Stimulated activated CD4-positive, alpha-beta T cell treated with anti-CD3 and anti-CD28 coated beads, Interleukin-1b, Interleukin-23, amount 100 ng/mL, for 1 hour (primary cell): ENCODE measurements at places on chromosomes 11 and 22.

DNA sequence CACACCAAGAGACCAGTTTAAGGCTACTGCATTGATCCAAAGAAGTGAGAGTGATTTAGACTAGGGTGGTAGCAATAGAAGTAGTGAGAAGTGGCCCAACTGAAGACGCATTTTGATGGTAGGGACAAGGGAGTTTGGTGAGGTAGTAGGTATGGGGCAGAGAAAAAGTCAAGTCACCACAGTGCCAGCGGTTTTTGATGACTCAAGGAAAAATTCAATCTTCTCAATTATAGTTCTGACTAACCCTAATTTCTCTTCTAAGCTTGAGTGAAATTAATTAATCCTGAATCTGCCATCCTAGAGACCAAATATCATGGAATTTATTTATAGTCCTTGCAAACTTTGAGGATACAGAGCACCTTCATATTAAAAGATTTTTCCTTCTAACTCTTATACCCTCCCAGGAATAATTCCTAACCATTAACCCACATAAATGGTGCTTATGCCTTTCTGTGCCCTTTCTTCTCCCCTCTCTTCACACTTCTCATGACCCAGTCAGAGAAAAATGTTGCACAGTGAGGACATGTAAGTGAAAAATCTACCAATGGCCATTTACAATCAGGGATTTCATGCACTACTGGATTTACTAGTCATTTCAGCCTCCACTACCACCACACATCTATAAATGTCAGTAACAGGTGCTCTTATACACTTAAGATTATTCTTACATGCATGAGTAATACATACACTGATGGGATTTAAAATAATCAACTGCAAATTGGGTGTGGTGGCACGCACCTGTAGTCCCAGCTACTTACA lies 45.9 kb upstream of the ARHGAP32 start:
- no peak for DNase-seq

GRCh38 chr11:45935349-45936064 lies 13.1 kb downstream of the LARGE2 start:
- no peak for DNase-seq

- no peak for DNase-seq
Observed at GRCh38 chr22:31133911-31134310, 6.4 kb downstream of the PLA2G3 start.

DNA sequence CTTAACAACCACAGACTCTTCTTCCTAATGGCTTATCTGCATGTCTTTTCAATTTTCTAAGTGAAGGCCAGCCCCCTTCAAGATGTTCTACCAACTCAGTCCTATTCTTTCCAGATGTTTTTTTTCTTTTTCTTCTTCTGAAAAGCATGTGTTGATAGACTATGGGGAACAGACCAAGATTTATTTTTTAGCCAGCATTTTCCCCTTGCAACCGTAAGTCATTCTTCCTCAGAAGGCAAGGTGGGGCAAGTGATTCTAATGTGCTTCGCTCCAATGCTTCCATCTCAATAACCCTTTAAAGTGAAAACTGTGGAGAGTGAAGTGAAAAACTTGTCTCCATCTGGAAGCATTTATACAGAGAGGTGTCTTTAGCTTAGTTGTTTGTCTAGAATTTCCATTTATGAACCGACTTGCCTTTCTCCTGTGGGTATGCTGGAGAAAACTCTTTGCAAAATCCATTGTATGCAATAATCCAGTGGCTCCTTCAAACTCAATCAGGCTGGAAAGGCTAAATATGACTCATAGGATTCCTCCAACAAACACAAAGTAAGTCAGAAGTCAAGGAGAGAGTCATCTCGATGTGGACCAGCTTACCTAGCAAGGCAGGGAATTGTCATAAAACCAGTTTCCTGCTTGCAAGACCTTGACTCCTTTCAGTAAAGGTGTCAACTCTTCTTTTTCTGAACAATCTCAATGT lies 83.7 kb downstream of the MAML2 start:
- no peak for DNase-seq

DNA sequence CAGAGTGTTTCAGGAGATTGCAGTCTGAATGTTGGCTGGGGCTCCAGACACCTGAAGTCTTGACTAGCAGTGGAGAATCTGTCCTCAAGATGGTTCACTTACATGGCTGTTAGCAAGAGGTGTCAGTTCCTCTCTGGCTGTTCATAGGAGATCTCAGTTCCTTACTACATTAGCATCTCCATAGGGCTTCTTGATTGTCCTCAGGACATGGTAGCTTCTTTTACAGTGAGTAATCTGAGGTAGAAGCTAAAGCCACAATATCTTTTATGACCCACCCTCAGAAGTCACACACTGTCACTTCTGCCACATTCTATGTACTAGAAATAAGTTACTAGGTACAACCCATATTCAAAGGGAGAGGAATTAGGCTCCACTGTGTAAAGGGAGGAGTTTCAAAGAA lies 10.5 kb upstream of the PATL1 start:
- DNase-seq, result no peak
